ENCODE measurements at places on chromosomes 1 and 21.

- peak; percentile 36 for DNase-seq
Observed at GRCh38 chr21:36504067-36505058, 24.4 kb upstream of the CLDN14 start.

DNA sequence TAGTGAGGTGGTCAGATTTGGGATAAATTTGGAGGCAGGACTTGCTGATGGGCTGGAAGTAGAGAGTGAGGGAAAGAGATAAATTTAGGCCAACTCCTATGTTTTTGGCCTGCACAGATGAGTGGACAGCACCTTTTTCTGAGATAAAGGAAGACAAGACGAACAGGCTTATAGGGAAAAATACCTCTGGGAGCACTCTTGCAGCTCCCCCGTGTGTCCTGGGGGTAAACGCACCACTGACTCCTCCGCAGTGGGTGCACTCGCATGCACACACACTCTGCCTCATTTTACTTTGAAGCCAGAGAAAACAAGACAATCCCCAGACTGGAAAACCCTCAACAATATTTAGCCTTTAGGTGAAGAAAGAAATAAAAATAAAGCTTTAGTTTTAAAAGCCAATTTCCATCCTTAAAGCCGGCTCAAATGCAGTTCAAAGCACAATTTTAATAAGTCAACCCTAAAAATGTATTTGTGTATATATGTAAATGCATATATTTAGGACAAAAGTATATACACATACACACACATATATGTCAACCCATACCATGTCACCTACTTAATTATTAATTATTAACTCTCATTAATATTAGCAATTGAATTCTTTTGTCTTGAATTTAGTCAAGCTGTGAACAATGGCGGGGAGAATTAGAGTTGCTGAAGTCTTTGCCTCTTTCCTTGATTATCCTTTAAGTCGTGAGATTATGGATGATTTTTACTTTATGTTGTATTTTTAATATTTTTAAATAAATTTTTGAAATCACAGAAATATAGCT lies 341.8 kb downstream of the ZNF326 start:
- no peak for DNase-seq

- DNase-seq, result peak; percentile 52
Observed at GRCh38 chr1:21490774-21491487, 18.3 kb upstream of the ALPL start.

DNA sequence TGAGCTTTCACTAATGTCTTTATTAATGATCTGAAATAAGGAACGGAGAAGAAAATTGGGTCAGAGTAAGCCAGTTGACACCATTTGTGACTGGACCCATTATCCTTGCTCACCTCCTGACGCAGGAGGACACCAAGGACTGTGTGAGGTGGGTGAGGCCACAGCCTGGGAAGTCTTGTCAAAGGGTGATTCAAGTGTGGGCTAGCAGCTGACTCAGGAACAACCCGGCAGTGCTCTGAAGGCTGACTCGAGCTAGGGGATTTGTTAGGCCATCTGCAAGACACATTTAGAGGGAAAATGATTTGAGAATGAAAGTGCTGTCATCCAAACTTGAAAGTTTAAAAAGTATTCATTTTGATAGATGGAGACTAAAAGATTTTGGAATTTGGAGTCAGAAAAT lies 21.2 kb downstream of the PRRX1 start:
- peak; percentile 81 for DNase-seq

Measured in fibroblast of lung (primary cell).